ENCODE measurements at places on chromosomes 1 and 21.

DNA sequence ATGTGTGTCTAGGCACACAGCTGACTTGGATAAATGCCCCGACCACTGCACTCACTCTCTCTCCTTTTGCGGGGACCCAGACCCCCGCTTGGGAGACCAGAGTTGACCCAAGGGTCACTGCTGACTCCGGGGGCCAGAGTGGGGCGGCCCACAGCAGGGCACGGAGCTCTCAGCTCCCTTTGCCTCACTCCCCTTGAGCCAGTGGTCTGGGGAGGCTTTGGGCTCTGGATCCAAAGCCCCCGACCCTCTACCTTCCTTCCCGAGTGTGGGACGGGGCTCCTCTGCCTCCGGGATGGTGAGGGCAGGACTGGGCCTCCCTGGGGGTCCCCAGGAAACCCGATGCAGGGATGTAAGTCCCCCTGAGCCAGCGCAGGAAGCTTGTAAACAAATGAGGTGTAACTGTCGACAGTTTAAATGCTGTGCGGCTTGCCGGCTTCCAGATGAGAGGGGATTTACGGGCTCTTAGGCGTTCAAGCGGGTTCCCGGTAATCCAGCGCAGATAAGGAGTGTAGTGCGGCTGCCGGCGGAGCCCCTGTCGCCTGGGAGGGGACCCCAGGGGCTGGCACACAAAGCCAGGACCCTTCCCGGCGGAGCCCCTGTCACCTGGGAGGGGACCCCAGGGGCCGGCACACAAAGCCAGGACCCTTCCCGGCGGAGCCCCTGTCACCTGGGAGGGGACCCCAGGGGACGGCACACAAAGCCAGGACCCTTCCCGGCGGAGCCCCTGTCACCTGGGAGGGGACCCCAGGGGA is 7.4 kb downstream of the ACTRT2 start:
- no peaks in the 10 kb centered on the region for H3K36me3 ChIP-seq
- H3K4me1 ChIP-seq: no peaks in the 10 kb centered on the region
- H3K27me3 ChIP-seq: no peaks in the 10 kb centered on the region
- no peak overlapping the region for H3K4me3 ChIP-seq
- DNase-seq: peak; percentile 69

- no peaks in the 10 kb centered on the region for H3K27me3 ChIP-seq
- no peaks in the 10 kb centered on the region for H3K4me1 ChIP-seq
- no peak for DNase-seq
- no peak overlapping the region for H3K4me3 ChIP-seq
- no peaks in the 10 kb centered on the region for H3K36me3 ChIP-seq
- no peak overlapping the region for H3K27ac ChIP-seq
These were observed 678.0 kb upstream of the USP24 start for GRCh38 chr1:55893155-55893554.

GRCh38 chr1:233361876-233362275 is 34.4 kb downstream of the MAP3K21 start:
- H3K36me3 ChIP-seq: peaks cover 2% of the 10 kb centered on the region
- H3K4me3 ChIP-seq: no peak overlapping the region
- no peaks in the 10 kb centered on the region for H3K27me3 ChIP-seq
- no peaks in the 10 kb centered on the region for H3K4me1 ChIP-seq
- no peak for DNase-seq

DNA sequence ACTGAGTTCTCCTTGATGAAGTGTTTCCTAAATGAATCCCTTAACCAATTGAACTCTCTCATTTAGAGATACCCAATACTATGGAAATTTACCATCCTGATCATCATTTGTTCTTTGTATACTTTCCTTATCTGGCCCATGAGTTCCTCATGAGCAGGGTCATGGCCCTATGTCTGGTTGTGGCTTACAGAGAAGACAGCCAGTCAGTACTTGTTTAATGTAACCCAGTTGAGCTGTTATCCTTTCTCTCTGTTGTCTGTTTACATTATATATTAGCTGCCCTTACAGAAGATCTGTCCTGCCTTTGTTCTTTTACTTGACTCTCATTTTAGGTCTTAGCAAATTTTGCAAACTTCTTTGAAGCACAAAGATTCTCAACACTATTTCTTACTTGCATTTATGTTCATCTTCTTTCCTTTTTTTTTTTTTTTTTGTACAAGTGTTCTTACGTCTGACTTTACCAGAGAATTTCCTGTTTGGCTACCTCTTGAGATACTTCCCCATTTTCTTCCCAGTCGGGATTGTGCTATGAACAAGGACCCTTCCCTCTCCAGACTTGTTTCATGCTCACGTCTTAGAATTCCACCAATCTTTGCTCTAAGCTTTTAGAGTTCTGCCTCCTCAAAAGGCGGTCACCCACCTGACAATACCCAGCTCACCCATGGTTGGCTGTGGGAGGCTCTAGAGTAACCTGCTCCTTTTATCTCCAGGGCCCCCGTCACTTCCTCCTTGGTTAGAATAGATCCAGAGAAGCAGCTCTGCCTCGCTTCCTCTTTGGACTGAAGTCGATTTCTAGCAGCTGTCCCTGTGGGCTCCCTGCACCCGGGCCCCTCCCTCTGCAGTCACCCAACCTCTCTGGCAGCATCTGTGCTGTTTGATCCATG is 53.6 kb upstream of the RUNX1 start:
- H3K36me3 ChIP-seq: no peaks in the 10 kb centered on the region
- no peaks in the 10 kb centered on the region for H3K4me1 ChIP-seq
- no peak overlapping the region for H3K4me3 ChIP-seq
- no peaks in the 10 kb centered on the region for H3K27me3 ChIP-seq
- no peak for DNase-seq

DNA sequence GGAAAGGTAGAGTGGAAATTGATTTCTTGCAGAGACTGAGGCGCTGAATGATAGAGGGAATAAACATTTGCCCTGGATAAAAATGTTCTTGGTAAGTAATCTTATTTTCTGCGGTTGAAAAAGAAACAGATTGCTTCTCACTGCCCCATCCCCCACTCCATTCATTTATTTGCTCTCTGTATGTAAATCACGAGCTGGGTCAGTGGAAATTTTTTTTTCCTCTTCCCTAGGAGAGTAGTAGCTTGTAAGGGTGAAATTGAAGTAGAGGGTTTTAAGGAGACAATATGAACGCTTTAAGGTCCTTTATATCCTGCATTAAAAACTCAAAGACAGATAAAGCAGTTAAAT is 1.4 kb upstream of the BRINP3 start:
- H3K27me3 ChIP-seq: no peaks in the 10 kb centered on the region
- H3K36me3 ChIP-seq: no peaks in the 10 kb centered on the region
- no peaks in the 10 kb centered on the region for H3K4me1 ChIP-seq
- no peak overlapping the region for H3K4me3 ChIP-seq
- no peak for DNase-seq
- no peak overlapping the region for H3K27ac ChIP-seq
